ENCODE measurements at places on chromosomes 7 and 10.

GRCh38 chr7:132489776-132490237, 86.5 kb downstream of the PLXNA4 start:
- no peak for DNase-seq

GRCh38 chr7:33495207-33495606, 365.8 kb downstream of the BBS9 start:
- DNase-seq, result no peak

DNA sequence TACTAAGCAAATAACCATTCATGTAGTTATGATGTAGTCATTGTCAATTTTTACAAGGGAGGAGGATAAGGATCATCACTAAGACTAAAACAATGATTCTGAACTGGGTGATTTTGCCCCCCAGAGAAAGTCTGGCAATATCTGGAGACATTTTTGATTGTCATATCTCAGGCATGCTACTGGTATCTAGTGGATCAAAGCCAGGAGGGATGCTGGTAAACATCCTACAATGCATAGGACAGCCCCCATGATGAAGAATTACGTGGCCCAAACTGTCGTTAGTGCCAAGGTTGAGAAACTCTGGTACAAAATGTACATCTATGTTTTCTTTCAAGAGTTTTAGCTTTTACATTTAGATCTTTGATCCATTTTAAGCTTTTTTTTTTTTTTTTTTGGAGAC, 57.3 kb downstream of the GBF1 start:
- DNase-seq, result no peak

DNA sequence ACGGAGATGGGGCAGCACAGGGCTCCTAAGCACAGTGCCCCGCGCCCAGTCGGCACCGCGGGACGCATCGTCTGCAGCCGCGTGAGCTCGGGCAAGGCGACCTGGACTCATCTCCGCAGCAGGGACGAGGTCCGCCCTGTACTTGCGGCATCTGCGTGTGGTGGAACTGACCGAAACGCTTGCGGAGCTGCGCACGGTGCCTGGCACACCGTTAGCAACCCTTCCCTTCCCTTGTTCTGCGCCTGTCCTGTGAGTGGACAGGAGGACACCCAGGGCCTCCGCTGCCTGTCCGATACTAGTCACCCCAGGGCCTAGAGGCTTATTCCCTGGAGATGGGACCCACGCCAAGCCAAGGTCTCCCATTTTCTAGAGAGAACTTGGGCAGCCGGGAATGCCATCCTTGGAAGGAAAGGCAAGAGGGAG, 98.5 kb downstream of the WDR11 start:
- no peak for DNase-seq

GRCh38 chr7:130420943-130421578, 19.8 kb downstream of the CEP41 start:
- no peak for DNase-seq

- no peak for DNase-seq
Measured at GRCh38 chr10:124676416-124677062, 67.6 kb downstream of the FAM53B start.

GRCh38 chr7:97272237-97272975, 154.9 kb downstream of the SDHAF3 start:
- DNase-seq, result no peak

GRCh38 chr10:50832171-50832751, 53.2 kb downstream of the A1CF start:
- DNase-seq, result no peak

DNA sequence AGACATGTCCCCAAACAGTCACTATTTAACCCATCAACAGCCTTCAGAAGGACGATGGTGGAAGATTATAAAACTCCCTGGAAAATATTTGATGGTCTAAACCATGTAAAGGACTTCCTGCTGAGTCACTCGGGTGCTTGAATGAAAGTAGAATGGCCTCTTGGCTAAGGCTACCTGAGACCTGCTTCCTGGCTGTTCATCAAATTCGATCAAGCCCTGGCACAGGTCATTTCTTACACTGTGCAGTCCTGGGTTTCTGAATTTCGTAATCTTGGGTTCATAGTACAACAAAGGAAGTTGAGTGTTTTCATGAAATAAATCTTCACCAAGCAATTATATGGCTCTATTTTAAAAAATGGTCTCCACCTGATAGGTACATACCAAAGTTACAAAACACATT, 260.3 kb upstream of the RNF32 start:
- DNase-seq, result no peak

DNA sequence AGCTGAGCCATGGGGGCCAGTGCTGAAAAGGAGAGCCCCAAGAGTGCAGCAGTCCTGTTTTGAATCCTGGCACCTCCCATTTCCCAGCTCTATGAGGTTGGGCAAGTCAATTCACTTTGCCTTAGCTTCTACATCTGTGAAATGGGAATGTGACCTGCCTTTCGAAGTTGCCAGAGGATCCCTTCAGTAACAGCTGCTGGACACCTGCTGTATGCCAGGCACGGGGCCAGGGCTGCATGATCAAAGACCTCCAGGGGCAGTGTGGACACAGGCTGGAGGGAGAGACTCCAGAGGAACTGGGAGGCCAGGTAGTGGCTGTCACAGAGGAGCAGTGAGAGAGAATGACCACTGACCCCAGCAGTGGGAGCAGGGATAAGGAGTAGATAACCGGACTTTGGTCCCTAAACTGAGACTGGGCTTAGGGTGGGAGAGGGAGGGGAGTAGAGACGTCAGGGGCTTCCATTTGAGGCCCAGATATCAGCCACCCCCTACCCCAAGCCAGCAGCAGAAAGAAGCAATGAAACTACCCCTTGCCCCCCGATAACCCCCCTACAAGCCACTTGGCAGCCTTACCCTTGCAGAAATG, 45.2 kb downstream of the SRRM3 start:
- no peak for DNase-seq

DNA sequence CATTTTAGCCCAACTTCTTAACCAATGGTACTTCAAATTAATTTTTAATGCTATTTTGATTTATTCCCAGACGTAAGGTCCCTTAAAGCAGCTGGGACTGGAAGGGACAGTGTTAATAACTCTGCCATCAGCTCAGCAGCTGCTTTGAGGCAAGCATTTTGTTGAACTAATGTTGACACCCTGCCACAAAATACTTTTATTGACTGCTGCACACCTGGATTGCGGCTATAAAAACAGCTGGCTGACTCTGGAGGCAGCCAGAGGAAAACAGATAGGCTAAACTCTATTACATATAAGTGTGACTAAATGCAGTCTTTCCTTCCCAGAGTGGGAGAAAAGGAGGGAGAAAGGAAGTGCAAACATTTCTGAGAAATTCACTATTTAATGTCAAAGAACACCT, 77.6 kb downstream of the ETV1 start:
- no peak for DNase-seq

- DNase-seq, result peak; percentile 67
Measured at GRCh38 chr7:45026984-45027773, 27.2 kb downstream of the CCM2 start.

DNA sequence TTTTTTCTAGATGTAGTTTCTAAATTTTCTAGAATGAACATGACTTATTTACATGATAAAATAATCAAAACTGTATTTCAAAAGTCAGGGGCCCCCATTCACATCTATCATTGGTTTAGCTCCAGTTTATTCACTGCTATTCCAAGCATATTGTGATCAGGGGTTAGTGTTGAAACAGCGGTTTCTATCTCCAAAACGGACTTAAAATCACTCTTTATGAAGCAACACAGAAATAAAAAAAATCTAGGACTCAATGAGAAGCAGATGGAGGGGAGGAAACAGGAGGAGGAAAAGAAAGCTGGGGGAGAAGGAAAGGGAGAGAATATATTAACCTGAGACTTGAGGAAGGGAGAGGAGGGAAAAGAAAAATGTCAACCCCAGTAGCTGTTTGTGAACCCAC, 14.8 kb upstream of the CH25H start:
- DNase-seq, result no peak

GRCh38 chr7:78528964-78529363, 730.4 kb downstream of the PHTF2 start:
- no peak for DNase-seq

DNA sequence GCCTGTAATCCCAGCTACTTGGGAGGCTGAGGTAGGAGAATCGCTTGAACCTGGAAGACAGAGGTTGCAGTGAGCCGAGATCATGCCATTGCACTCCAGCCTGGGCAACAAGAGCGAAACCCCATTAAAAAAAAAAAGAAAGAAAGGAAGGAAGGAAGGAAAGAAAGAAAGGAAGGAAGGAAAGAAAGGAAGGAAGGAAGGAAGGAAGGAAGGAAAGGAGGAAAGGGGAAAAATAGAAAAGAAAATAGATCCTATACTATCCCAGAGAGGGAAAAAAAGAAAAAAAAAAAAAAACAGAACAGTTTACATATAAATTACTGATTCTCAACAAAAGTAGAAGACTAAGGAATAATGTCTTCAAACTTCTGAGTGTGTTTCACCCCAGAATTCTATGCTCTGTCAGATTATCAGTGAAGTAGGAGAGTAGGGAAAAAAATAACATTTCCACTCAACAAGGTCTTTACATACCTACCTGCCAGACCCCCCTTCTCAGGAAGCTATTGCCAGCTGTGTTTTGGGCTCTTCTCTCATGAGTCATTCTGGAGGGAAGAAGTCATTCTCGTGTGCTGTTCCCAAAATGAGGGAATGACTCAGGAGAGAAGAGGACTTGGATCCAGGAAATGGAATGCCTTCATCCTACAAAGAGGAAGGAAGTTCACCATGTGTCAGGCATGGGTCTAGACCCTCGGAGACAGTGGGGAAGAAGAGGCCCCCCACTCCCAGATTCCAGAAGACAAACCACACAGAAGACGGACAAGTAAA, 20.9 kb downstream of the RGS10 start:
- DNase-seq, result no peak

GRCh38 chr10:110806335-110806734, 65.4 kb upstream of the PDCD4 start:
- no peak for DNase-seq

- DNase-seq, result no peak
Measured at GRCh38 chr7:50310956-50311355, 6.4 kb downstream of the IKZF1 start.

DNA sequence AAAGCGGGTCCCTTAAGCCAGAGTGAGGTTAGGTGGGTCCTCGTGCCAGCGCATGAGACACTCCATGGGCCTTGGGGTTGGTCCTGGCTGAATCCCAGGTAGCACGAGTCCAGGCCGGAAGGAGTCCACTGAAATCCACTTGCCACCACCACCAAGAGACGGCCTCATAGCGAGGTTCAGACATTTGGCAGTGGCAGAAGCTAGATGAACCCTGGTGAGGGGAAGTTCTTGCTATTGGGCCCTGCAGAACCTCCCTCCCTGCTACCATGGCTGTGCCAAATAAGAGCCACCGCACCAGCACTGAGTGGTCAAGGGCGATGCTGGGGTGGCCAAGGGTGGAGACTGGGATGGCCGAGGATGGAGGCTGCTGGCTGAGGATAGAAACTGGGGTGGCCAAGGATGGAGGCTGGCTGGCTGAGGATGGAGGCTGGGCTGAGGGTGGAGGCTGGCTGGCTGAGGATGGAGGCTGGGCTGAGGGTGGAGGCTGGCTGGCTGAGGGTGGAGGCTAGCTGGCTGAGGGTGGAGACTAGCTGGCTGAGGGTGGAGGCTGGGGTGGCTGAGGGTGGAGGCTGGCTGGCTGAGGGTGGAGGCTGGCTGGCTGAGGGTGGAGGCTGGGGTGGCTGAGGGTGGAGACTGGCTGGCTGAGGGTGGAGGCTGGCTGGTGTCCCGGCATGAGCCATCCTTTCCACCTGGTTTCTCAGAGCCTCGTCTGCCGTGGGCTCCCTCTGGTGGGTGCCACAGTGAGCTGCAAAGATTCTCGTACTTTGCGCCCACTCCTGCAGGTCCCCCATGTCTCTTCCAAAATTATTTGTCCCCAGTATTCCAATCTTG, 88.2 kb downstream of the ELFN1 start:
- no peak for DNase-seq

- peak; percentile 37 for DNase-seq
Measured at GRCh38 chr7:157337316-157338149, 729 bp downstream of the DNAJB6 start.

All from CD4-positive, alpha-beta T cell treated with Interleukin-15 for 4 hours (primary cell).